ENCODE measurements at places on chromosomes 13 and 19.

DNA sequence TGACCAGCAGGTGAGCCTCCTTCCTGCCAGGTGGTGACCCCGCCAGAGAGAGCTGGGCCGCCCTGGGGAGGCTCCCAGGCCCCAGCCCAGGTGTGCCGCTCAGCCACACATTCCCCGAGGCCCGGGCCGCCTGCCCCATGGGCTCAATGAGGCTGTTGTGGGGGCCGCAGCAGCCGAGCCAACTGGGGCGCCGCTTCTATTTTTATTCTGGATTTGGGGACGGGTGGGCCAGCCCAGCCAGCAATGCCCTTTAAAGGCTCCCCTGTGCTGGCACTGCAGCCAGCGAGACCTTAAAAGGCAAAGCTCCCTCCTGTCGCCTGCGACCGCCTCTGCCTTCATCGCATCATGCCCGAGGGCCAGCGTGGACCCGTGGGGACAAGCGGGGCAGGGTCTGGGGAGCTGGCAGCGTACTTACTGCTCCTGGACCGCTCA is 17.7 kb upstream of the CRTC1 start:
- DNase-seq: no peak

- DNase-seq: no peak
Observed at GRCh38 chr13:30204564-30204963, 102.8 kb downstream of the KATNAL1 start.

DNA sequence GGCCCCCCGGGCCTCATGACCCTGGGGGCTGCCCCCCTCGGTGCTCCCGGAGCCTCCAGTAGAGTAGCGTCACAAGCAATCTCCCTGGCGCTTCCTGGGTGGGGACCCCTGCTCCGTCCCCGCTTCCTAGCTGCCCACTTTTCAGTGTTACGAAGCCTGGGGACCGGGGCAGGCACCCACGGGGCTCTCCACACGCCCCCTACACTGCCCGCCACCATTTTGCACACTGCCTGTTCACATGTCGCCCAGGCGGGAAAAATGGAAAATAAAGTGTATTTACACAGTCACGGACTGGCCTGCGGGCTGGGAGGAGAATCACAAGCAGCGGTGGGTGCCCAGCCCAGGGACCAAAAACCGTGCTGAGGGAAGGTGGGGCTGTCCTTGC is 9.5 kb downstream of the PRR36 start:
- DNase-seq: no peak

DNA sequence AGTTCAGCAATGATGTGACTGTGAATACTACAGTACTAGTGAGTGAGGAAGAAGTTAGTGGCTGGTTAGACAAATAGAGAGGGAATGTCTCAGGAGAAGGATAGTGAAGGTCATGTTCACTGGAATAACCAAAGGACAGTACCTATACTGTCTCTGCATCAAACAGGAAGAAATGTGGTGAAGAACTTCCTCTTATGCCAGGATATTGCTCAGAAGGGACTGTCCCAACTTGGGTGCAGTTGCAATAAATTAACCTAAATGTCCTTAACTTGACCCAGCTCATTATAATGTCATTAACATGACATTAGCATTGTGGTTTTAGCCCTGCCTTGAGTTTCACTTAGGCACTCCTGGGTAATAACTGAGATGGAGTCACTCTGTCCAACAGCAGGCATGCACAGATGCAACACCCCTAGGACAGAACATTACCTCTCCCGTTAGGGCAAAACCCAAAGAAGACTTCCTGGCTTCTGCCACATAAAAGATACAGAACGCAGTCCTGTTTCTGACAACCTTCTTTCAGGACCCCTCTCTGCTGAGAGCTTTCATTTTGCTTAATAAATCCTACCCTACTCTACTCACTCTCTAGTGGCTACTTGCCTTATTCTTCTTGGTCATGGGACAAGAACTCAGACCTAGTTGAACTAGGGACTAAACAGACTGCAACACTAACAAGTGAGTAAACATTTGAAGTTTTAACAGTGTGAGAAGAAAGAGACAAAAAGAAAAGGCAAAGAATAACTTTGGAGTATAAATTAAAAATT is 1591.6 kb upstream of the MIR17HG start:
- DNase-seq: no peak

GRCh38 chr19:23699521-23699860 is 12.5 kb upstream of the ZNF675 start:
- no peak for DNase-seq
